ENCODE measurements at places on chromosomes 12 and 14. TPM values are rescaled to one million over a fixed set of nuclear protein-coding genes. Genes with fewer than 3 reads are reported as not detected.

The KCNMB4 gene
- 1.3 TPM for total RNA-seq

GRCh38 chr12:27330846-27331245, 1.8 kb upstream of the BMAL2 start:
- peak overlapping the region; percentile 8 for H3K4me3 ChIP-seq
- H3K36me3 ChIP-seq: peaks cover 4% of the 10 kb centered on the region

DNA sequence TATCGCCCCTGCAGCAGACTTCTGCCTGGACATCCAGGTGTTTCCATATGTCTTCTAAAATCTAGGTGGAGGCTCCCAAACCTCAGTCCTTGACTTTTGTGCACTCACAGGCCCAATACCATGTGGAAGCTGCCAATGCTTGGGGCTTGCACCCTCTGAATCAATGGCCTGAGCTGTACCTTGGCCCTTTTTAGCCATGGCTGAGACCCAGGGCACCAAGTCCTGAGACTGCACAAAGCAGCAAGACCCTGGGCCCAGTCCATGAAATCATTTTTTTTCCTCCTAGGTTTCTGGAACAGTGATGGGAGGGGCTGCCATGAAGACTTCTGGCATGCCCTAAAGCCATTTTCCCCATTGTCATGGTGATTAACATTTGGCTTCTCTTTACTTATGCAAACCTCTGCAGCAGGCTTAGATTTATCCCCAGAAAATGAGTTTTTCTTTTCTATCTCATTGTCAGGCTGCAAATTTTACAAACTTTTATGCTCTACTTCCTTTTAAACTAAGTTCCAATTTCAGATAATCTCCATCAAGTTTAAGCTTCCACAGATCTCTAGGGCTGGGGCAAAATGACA, 1445.8 kb upstream of the FLRT2 start:
- H3K36me3 ChIP-seq: no peaks in the 10 kb centered on the region
- no peaks in the 10 kb centered on the region for H3K27me3 ChIP-seq
- no peak overlapping the region for H3K27ac ChIP-seq
- no peak overlapping the region for H3K4me3 ChIP-seq
- DNase-seq: no peak

GRCh38 chr14:63893701-63894458, 41.1 kb downstream of the SYNE2 start:
- no peak overlapping the region for H3K27ac ChIP-seq
- H3K36me3 ChIP-seq: no peaks in the 10 kb centered on the region
- no peak overlapping the region for H3K4me3 ChIP-seq
- DNase-seq: no peak

The BIN2 gene
- 64.6 TPM for total RNA-seq

All from activated CD4-positive, alpha-beta memory T cell treated with anti-CD3 and anti-CD28 coated beads for 36 hours (primary cell).